ENCODE measurements at places on chromosomes 5 and 9.

- DNase-seq: no peak
Observed at GRCh38 chr9:88816141-88816540, 175.1 kb upstream of the S1PR3 start.

- DNase-seq: no peak
Observed at GRCh38 chr5:149285153-149285552, 13.5 kb downstream of the AFAP1L1 start.

GRCh38 chr5:116459301-116459700 is 115.3 kb downstream of the SEMA6A start:
- no peak for DNase-seq

DNA sequence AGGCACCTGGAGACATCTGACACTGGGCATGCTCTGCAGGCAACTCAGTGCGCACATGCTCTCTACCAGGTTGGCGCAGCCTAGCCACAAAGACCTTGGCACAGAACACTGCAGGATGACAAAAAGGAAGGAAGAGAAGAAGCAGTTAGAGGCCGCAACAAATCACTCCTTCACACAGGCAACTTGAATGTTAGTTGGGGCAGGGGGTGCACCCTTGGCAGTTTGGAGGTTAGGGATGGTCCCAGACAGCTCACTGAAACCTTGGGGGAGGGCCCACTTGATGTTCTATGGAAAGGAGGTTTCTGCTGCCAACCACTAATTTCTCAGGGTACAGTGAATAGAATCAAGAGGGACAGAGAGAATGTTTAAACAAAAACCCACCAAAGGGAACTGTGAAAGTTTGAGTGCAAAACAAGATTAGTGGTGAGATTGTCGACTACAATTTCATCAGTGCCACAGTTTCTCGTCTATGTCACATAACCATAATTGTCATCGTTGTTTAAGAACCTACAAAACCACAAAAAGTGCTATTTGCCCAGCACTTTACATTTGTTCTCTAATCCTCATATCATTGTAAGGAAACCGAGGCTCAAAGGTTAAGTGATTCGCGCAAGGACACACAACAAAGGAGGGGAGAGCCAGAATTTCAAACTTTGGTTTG is 48.7 kb downstream of the FBXW11 start:
- no peak for DNase-seq

GRCh38 chr9:107809871-107810460 is 320.4 kb upstream of the KLF4 start:
- no peak for DNase-seq

DNA sequence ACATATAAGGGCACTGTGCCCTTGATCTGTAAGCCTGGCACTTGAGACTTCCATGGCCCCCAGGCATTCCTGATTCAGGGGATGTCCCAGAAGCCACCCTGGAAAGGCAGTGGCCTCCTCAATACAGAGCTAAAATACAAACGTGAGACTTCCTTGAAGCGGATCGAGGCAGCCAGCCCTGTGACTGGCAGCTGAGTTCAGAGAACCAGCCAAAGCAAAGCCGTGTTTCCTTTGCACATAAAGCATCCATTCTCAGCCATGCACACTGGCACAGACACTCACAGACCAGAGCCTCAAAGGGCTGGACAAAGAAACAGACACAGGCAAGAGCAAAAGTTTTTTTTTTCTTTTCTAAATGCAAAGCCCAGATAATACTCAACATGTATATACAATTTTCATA is 18.8 kb upstream of the CPEB4 start:
- no peak for DNase-seq

DNA sequence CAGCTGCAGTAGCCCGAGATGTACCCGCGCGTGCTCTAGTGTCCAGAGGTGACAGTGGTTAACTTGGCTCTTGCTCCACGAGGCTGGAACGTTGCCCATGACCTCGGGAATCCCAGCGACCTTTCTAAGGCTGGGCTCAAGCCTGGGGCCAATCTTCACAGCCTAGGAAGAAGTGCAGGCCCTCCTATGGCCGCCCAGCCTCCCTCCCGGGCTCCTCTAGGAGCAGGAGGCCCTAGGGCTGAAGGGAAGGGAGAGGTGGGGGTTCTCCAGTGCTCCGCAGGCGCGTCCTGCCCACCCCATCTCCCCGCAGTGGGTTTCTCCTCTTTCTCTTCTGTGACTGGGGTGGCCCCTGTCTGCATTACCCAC is 13.3 kb downstream of the NR2F1 start:
- no peak for DNase-seq

GRCh38 chr9:126671381-126671831 is 57.7 kb downstream of the LMX1B start:
- no peak for DNase-seq

- DNase-seq: no peak
Observed at GRCh38 chr5:135759149-135759784, 75.2 kb upstream of the SLC25A48 start.

GRCh38 chr9:4689021-4689420 is 9.7 kb downstream of the CDC37L1 start:
- no peak for DNase-seq

DNA sequence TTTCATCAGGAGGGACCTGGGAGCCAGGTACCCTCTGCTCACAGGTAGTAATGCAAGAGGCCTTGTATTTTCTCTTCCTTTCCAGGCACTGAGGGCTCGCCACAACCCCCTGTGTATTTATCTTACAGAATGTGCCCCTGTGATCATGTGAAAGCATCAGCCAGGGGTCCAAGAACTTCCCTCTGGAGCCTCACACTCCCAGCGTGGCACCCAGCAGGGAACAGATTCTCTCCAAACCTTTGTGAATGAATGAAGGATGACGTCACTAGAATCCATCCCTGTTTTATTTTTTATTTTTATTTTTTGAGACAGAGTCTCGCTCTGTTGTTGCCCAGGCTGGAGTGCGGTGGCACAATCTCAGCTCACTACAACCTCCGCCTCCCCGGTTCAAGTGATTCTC is 107.3 kb upstream of the IER5L start:
- DNase-seq: no peak

DNA sequence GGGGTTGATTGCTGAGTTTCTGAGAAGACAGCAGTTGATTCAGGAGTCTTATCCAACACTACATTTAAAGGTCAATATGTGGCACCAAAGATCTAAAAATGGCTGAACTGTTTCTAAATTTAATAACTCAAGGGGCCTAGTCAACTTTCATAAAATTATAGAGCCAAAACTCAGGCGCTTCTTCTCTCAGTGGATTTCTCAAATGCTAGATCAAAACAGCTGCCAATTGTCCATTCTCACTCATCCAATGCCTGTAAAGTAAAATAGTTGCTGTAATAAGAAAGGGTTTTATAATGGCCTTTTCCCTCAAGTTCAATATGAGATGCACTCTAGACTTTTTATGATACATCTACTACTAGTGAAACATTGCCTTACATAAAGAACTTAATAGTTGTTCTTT is 26.5 kb downstream of the ADAMTSL1 start:
- DNase-seq: no peak

DNA sequence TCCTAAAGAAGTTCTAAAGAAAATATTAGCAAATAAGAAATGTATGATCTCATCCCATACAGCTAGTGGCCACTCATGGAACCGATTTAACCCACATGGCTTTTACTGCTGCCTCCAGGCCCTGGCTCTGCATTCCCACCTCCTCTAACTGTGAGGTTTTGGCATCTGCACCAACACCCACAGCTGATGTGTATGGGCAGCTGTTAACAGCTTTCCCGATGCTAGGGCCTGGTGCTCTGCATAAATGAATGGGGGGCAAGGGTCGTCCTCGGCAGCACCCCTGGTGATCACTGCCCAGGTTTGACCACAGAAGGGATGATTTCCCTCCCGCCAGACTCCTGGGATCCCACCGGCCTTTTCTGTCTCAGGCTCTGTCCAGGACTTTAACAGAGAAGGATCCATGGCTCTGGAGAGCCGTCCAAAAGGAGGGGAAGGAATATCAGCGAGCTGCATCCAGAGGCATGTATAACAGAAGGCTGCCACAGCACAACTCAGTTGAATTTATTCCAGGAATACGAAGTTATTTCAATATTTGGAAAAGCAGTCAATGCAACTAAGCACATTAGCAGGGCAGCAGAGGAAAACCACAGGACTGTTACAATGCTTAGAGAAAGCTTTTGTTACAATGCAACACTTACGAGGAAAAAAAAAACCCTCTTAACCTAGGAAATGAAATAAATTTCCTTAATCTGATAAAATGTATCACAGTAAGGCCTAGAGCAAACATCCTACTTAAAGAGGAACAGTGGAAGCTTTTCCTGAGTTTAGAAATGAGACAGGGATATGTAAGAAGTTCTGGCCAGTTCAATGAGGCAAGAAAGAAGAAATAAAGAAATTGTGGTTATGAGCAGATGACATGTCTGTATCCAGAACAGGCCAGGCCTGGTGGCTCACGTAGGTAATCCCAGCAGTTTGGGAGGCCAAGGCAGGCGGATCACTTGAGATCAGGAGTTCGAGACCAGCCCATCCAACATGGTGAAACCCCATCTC is 63.1 kb downstream of the NACC2 start:
- no peak for DNase-seq

- no peak for DNase-seq
Observed at GRCh38 chr9:99029083-99029645, 75.7 kb upstream of the TGFBR1 start.

GRCh38 chr5:146520731-146521130 is 4.7 kb upstream of the GPR151 start:
- no peak for DNase-seq

DNA sequence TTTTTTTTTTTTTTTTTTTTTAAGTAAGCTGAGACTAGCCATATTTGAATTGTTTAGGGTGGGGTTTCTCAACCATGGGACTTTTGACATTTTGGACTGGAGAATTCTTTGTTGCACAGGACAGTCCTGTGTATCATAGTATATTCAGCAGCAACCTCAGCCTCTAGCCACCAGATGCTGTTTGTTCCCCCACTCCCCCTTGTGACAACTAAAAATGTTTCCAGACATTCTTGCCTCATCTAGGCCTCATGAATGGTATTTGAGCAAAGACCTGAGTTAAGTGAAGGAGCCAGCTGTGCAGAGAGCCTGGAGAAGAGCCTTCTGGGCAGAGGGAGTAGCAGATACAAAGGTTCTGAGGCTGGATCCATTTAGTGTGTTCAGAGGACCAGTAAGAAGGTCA is 155.9 kb downstream of the SGCD start:
- DNase-seq: no peak

DNA sequence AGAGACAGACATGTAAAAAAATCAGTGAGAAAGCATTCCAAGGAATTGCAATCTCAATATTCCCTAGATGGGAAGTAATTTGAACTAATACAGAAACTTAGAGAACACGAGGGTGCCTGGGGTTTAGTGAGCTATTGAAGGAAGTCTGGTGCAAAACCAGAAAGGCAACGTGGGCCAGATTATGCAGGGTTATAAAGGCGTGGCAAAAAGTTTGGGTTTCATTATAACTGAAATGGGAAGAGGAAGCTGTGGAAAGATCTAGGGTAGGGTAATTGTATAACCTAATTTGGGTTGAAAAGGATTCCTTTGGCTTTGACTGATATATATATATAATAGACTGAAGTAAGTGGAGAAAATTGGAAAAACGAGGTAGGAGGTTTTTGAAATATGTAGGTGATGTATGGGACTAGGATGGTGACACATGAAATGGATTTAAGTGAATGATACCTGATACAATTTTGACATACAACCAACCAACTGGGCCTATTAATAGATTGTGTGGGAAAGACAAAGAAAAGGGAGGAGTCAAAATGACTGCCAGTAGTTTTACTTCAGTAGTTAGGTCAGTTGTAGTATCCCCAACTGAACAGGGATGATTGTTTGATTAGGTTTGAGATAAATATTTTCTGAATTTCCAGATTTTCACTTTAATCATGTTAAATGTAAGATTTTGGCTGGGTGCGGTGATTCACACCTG is 65.3 kb downstream of the FAM174A start:
- DNase-seq: no peak

- DNase-seq: no peak
Observed at GRCh38 chr5:108141676-108142075, 240.2 kb downstream of the FBXL17 start.

DNA sequence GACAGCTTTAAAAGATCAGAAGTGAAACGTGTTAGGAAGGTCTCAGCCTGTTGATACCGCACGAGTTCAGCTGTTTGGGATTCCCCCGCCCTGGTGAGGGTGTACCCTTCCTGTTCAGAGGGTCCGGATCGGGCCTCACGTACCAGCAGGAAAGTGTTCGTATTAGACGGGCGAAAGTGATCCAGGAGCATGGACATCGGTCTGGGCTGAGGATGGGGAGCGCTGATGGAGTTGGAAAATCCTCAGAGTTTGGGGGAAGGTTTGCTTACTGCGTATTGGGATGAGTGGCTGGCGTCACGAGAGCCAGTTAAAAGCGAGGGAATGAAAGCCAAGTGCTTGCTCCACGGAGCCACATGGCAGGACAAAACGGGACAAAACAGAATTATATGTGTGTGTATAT is 47.4 kb downstream of the IRX2 start:
- DNase-seq: no peak

- no peak for DNase-seq
Observed at GRCh38 chr5:54415896-54416601, 39.5 kb upstream of the HSPB3 start.

DNA sequence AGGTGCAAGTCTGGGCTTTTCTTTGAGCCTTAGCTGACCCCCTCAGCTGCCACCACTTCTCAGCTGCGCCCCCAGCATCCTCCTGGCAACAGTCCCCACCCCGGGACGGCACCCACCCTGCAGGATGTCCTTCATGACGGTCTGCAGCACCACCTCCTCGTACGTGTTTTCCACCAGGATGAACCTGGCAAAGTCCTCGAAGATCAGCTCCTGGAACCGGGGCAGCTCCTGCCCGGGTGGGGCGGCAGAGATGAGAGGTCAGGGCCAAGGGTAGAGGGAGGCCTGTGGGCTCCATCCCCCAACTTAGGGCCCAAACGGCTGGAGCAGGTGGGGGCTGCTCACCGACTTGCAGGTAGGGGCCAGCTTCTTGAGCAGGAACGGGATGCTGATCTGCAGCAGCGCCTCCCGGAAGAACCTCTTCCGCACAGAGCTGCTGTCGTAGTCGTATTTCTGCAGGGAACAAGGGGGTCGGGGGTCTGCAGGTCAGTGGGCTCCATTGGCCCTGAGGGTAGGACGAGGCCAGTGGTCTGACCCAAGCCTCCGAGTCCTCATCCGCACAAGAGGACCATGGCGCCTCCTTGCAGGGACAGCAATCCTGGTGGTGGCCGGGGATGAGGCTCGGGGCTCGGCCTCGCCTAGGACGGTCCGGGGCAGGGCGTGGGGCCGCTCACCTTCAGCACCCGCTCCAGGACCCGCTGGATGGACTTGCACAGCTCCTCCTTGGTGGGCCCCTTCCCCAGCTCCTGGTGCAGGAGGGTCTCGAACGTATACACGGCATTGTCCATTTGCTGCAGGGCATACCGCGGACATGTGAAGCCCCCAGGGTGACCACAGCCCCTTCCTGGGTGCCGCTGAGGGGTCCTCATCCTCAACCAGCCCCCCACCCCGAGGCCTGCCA is 56.7 kb downstream of the LRSAM1 start:
- no peak for DNase-seq

DNA sequence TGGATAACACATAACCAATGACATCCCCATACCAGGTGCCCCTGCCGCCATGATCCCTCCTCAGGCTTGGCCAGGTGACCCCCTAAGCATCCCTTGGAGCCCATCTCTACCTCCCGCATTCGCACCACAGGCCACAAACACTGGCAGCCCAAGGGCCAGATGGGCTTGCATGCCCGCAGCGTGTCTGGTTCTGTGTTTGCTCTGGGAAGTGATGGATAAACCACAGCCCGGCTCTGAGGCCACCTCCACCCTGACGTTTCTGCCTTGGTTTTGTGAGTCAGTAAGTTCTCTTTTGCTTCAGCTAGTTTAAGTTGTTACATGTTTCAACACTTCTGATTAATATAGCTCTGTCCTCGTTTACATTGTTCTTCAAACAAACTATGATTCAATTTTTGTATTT is 172.4 kb upstream of the PHYKPL start:
- DNase-seq: no peak

- DNase-seq: no peak
Observed at GRCh38 chr9:33449715-33450114, 2.3 kb upstream of the AQP3 start.

- no peak for DNase-seq
Observed at GRCh38 chr5:133410335-133410828, 202.0 kb downstream of the FSTL4 start.
